ENCODE measurements at places on chromosomes 11 and 22. TPM values are rescaled to one million over a fixed set of nuclear protein-coding genes. Genes with fewer than 3 reads are reported as not detected.

Gene DEFB131B
- total RNA-seq, result not detected

Gene MS4A6E
- not detected for total RNA-seq

- no peak for DNase-seq
Observed at GRCh38 chr11:47688111-47688510, 27.1 kb downstream of the AGBL2 start.

DNA sequence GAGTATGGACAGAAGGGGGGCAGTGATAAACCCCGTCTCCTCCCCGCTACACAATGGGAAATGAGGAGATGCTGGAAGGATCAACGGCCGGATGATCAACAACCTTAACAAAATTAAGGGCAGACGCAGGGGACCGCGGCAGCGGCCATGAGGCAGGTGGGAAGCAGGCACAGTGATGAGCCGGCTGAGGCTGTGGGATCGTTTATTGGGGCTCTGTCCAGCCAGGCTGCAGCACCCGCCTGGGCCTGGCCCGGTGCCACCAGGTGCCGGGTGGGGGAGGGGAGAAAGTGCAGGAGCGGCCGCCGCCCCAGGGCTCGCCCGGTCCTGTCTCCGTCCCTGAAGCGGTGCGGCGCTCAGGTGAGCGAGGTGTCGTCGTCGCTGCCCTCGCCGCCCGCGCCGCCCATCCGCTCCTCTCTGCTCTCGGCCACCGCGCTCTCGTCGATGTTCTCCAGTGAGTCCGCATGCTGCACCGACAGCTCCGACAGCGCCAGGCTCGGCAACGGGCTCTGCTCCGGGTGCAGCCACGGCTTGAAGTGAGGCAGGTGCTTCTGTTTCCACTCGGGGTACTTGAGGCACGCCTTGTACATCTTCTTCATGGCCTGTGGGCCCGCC lies 2.4 kb upstream of the ARAP1 start:
- no peak for DNase-seq

Data from lower leg skin (tissue), 4 donors.